CD4-positive, alpha-beta T cell (primary cell): ENCODE measurements at places on chromosomes 2 and 18.

DNA sequence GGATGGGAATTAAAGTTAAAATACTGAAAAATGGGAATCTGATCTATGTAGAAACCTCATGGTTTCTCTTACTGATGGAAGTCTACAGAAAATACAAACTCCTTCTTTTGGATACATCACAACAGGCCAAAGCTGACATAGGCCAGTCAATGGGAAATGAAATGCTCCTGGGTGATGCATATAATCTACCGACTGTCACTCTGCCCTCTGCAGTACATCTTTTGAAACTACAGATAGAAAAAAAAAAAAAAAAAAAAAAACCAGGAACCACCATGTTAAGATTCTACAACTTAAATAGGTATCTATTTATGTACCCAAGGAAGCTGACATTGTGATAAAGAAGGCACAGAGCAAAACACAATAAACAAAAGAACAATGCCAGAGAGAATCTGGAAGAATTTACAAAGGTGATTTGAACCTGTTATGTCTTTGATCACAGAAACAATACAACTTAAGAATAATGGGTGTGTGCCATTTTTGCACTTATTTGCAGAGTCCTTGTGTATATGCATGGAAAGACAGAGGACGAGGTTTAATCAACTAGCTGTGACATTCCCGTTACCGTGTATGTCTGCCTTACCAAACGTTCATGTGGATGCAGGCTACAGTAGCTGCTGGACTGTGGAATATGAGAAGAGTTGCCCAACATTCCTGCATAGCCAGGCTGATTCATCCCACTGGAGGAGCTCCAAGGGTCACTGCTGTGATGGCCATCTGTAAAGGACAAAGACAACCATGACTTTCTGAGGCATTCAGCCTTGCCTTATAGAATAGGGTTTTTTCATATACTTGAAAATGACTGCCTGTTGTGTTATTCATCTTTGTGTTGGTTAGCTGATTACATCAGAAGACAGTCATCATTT is 312.7 kb downstream of the TCF4 start:
- DNase-seq, result no peak

DNA sequence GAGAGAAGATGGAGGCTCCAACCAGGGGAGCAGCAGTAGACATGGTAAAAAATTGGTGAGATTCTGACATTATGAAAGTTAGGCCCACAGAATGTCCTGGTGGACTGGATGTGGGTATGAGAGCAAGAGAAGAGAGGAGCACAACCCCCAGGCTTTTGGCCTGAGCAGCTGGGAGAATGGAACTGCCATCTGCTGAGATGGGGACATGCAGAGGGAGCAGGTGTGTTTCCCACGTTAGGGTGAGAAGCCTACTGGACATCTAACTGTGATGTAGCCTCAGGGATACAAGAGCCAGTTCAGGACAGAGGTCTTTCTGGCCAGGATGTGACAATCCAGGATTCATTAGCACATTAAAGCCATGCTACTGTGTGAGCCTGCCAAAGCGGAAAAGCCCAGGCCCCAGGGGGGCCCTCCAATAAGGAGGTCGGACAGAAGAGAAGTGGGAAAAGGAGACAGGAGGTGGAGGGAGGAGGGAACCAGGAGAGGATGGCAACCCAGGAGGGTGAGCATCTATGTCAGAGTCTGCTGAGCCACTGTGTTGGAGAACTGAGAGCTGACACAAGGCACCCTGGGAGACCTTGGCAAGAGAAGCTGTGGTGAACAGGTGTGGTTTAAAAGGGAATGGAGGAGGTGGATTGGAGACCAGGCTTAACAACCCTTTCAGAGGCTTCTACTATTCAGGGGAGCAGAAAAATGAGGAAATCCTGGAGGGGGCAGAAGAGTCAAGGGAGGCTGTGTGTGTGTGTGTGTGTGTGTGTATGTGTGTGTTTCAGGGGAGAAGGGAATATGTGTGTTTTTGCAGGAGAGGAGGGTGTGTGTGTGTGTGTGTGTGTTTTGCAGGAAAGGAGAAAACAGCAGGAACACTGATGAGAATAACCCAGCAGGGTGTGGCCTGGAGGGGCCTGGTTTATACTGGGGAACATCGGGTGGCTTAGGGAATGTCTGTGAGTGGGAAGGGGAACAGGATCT is 10.5 kb downstream of the CYB5A start:
- DNase-seq, result no peak

- no peak for DNase-seq
Observed at GRCh38 chr18:69358212-69358895, 42.3 kb upstream of the DOK6 start.

DNA sequence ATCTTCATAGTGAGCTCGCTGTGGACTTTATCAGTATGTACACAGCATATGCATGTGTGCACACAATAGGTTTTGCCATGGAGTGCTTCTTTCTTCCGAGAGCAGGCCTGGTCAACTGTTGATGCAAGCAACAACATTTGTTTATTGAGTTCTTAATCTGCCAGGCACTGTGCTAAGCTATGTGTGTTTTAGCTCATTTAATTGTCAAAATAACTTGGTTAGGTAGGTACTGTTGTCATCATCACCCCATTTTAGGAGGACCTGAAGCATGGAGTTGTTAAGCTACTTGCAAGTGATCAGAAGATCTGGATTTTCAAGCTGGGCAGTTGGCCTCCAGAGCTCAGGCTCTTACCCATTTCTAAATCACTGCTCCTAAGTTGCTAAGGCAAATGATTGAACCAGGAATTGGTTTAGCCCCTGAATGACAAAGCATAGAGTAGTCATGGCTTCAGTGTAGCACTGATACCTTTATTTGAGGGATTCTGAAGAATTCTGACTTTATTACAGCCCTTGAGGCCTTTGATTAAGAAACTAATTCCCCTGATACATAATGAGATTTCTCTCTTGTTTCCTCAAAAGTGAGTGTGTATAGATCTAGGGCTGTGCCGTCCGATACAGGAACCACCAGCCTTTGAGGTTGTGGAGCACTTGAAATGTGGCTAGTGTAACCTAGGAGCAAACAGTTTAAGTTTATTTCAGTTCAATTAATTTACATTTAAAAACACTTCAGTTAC is 132.9 kb downstream of the FMNL2 start:
- DNase-seq, result no peak

DNA sequence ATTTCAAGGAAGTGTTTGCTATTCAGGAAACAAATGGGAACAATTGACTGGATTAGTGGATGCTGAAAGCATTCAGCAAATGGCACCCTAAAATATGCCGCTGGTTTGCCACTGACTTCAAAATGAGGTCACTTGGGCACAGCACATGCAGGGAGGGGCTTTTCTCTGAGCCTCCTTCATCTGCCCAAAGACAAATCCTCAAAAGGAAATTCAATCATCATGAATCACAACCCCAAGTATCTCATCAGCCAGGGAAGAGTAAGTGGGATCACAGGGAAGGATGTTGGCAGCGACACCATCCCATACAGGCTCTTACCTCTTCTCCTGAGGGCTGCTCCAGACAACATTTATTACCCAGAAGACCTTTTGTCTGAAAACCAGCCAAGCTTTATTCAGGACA is 14.4 kb upstream of the SP140L start:
- DNase-seq, result no peak

GRCh38 chr2:236538242-236538641 is 31.4 kb upstream of the ACKR3 start:
- no peak for DNase-seq

DNA sequence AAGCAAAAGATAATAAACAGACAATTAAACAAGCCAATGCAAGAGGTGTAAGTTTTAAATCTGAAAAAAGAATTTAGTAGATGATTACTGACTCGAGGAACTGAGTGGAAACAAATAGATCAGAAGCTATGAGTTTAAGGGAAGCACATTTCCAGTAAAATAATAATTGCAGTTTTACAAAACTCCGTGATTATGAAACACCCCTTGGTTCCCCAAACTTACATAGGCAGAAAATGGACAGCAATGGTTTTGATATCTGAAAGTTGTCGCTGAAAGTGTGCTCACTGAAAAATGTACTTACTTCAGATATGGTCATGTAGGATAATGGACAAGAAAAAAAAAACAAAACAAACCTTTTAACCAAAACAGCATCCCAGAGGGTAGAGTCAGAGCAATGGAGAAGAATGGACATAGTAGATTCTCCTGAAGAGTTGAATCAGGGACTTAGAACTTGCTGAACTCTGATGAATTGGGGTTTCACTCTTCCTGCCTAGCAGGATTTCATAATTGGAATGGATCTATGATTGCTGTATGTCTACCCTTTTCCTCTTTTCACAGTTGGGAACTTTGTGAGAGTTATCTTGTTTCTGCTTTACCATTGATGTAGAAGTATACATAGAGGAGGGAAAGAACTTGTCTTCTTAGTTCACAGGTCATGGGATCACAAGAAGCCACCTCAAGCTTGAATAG is 305.6 kb upstream of the ZEB2 start:
- DNase-seq, result no peak

- no peak for DNase-seq
Observed at GRCh38 chr2:38438133-38438882, 61.2 kb upstream of the ATL2 start.

- DNase-seq, result no peak
Observed at GRCh38 chr18:77023102-77023782, 109.3 kb downstream of the MBP start.

DNA sequence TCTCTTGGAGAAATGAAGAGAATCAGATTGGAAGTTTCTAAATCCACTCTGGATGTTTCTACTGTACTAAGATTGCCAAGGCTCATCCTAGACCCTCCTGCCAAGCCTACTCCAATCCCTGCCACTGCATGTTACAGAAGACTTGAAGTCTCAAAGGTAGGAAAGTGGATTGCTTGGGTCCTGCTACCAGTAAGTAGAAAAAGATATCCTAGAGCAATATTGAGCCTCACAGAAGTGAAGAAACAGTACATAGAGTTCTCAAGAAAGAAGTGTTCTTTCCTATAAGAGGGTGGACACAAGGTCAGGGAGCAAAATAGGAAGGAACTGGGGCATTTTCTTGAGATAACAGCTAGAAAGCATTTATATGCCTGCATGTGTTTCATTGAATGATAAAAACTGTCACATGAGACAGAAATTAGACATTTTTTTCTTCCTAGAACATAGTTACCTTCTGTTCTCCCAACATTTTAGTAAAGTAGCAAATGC is 232.9 kb downstream of the RBM43 start:
- no peak for DNase-seq

DNA sequence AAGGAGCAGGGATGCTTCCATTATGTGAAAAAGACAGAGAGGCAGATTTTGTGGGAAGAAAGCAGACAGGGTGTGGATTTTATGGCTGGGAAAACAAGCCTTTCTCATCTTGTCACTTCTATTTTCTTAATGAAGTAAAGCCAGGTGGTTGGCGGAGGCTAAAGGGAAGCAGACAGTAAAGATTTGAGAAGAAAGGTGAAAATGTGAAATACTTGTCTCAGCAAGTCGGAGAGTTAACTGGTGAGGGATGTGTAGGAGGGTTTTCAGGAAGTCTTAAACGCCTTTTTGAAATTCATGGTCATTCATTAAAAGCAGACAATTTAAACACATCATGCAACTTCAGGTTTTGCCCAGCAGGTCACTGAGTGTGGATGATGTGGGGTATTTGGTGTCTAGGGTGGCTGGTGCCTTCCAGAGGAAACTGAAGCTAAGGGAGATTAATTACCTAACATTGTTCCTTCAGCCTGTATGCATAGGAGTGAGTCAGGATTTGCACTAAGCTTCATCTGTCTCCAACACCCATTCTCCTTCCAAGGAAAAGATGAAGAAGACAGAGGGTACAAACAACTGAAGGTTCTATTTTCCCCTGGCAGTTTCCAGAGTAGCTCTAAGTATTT is 20.7 kb downstream of the SLC14A2 start:
- no peak for DNase-seq

- DNase-seq, result no peak
Observed at GRCh38 chr2:40394031-40394430, 57.9 kb downstream of the SLC8A1 start.

- DNase-seq, result no peak
Observed at GRCh38 chr2:172050479-172051125, 34.7 kb upstream of the DLX1 start.

DNA sequence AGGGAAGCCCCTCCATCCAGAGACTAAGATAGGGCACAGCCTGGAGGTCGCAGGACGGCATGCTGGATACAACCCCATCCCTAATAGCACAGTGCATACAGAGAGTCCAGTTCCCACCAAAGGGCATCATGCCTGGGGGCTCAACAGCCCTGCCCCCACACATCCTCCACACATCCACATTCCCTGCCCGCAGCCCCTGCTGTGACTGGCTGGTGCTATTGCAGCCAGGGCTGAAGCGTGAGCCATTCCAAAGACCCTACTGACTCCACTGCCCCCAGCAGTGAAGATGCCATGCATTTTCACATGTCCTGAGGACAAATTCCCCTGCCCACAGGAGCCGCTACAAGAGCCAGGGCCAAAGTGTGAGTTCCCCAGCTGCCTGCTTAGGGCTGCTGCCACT is 641.6 kb downstream of the METTL4 start:
- no peak for DNase-seq

DNA sequence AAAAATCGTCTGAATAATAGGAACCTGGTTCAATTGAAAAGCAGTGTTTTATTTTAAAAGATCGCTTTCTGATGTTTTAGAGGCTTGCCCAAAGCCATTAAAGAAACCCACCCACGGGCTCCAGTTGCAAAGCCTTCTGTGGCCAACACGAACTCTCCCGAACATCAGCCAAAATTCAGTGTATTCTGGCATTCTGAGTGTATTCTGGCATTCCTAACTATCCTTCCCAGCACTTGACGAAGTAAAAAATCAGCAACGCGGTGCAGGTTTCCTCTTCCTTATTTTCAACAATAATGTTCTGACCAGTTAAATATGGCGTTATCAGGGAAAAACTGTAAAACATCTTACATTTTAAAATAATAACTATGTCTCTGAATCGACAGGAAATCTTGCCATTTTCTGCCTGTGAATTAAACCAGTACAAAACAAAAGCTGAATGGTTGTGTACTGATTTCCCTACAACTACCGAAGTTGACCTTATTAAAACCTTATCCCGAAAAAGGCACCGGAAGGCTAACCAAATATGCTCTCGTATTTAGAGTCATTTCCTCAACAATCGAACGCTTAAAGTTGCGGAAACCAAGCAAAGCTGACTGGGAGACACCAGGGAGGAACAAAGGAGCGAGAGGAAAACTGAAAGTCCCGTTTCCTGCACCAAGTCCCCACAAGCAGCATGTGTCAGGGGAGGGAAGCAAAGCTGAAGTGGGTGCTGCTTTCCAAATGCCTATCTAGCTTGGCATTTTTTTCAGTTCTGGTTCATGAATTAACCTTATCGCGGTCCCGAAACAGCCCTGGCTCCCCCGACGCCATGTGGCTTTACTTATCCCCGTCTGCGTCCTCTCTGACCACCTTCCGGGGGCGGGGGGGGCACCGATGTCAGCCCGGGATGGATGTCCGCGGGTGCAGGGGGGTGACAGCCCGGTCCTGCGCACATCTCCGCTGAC is 44.3 kb downstream of the ZNF516 start:
- DNase-seq, result no peak
